CD4-positive, alpha-beta T cell treated with Interleukin-4 for 1 hour (primary cell): ENCODE measurements at places on chromosomes 13 and 19.

DNA sequence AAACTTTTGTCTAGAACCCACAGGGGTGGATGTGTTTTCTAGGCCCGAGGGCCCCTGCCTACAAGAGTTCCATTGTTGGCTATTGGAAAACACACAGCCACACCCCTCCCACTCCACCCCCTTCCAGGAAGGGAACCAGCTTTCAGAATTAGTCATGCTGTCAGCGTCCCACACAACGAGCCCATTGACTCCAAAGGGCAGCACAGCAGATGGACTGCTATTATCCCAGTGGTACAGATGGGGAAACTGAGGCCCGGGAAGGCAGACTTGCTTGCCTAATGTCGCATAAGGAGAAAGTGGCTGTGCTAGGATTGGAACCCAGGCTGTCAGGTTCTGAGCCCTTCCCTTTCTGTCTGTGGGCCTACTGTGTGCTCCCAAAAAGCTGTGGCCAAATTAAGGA is 8.1 kb upstream of the FXYD3 start:
- DNase-seq, result no peak

GRCh38 chr13:95002126-95002525 is 289.8 kb upstream of the SOX21 start:
- DNase-seq, result no peak

DNA sequence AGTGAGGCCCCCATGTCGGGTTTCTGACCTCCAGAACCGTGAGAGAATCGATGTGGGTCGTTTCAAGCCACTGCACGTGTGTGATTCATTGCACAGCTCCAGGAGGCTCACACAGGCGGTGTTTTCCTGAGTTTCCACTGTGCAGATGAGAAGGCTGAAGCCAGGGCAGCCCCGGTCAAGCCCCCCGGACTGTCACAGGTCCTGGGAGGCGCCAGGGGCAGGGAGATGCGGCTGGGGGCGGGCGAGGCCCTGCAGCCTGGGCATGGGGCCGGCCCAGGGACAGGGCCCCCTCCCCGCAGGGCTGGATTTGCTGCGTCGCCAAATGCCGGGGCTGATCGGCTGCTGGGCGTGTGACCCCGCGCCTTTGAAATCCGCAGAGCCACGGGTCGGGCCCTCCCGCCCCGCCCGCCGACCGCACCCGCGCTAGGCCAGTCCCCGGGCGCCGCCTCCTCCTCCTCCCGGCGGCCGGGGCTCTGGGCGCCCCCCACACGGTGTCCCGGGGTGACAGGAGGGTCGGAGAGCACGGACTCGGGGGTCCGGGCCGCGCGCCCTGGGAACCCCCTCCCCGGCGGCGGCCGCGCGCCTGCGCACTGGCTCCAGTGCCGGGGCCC is 9.9 kb upstream of the MKNK2 start:
- peak; percentile 49 for DNase-seq

DNA sequence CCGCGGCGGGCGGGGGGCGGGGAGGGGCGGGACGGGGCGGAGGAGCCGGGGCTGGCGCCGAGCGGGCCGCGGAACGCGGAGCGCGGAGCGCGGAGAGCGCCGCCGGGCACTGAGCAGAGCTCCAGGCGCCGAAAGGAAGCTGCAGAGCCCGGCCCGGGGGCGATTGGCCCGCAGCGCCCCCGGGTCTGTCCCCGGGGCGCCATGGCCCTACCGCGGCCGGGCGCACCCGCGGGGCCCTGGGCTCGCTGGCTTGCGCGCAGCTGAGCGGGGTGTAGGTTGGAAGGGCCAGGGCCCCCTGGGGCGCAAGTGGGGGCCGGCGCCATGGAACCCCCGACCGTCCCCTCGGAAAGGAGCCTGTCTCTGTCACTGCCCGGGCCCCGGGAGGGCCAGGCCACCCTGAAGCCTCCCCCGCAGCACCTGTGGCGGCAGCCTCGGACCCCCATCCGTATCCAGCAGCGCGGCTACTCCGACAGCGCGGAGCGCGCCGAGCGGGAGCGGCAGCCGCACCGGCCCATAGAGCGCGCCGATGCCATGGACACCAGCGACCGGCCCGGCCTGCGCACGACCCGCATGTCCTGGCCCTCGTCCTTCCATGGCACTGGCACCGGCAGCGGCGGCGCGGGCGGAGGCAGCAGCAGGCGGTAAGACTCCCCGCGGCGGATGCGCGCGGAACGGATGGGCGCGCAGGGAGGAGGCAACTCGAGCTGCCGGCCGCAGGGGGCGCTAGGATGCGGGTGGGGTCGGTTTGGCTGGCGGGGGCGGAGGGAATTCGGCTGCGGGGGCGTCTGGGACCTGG is at the start of gene PDE4A:
Gene PDE4A (plus strand): TSS at position 95 of the 796 bp plus-strand sequence. CDS start 227 bp downstream, at position 322.
- peak; percentile 58 for DNase-seq

DNA sequence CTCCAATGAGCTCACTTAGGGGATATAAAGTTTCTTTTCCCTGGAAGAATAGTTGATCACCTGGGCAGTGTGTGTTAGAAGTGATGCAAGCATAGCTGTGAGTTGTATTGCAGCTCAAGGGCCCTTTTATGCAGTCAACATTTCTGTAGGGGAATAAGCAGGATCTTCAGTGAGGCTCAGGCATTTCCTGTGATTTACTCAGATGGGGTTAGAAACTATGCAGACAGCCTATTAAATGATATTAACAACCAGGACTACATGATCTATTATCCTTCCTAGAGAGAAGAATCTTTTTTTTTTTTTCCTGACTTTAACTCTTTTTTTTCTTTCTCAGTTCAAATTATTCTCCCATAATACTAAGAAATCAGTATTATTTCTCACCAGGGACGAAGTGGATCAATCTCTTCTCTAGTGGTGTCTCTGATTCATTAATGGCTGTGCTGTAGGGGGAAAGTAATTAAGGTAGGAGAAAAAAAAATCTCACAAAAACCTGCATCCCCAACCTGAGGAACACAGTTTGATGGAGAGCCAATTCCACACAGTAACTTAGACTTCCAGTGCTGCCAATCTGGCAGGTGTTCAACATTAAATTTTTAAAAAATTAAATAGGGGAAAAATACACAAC is 126.4 kb upstream of the SLC10A2 start:
- DNase-seq, result no peak

GRCh38 chr13:27622102-27622820 is 569 bp downstream of the POLR1D start:
- no peak for DNase-seq

DNA sequence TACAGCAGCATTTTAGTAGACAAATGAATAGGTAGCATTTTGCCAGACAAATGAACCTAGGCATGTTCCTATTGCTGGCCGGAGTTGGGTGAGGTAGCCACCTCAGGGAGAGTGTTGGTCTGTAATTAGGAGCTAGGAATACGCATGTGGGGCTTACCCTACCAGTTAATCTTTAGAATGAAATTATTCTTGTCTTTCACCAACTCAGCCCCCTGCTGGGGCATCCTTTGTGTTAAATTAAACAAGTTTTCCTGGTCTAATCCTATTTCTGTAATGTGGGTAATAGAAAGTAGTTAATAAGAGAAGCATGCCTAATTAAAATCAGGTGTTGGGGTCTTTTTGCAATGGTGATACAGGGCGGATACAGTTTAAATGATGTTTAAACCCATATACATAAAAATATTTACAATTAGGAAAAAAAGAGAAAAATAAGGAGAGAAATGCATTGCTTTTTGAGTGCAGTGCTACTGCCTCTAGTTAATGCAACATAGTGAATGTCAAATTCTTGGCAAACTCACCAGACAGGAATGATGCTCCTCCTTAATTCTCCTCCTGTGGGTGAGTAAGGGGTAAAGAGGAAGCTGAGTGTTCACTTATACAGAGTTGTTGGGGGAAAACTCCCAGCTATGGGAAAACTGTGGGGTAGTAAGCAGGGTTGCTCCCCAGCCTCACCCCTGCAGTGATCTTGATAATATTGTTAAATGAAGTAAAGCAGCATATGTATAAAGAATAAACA is 276.4 kb upstream of the EDNRB start:
- DNase-seq, result no peak

DNA sequence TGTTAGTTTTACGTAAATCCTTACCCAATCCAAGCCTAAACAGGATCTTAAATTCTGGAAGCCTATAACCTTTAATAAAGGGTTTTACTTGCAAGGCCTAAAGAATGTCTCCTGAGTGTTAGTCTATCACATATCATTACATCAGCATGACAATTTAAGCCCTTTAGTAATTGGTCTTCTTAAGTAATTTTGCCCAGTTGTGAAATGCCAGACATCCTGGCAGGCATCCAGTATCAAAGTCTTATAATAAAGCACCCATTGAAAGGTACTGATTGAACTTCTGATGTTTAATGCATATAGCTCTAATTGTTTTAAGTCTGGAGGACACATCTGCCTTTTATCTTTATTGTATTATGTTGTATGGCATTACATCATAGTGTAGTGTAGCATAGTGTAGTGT is 1078.9 kb downstream of the SLITRK1 start:
- no peak for DNase-seq

GRCh38 chr13:94140027-94140426 is 339.5 kb downstream of the DCT start:
- DNase-seq, result no peak

GRCh38 chr19:39917561-39918182 is 16.8 kb downstream of the FCGBP start:
- DNase-seq, result no peak

DNA sequence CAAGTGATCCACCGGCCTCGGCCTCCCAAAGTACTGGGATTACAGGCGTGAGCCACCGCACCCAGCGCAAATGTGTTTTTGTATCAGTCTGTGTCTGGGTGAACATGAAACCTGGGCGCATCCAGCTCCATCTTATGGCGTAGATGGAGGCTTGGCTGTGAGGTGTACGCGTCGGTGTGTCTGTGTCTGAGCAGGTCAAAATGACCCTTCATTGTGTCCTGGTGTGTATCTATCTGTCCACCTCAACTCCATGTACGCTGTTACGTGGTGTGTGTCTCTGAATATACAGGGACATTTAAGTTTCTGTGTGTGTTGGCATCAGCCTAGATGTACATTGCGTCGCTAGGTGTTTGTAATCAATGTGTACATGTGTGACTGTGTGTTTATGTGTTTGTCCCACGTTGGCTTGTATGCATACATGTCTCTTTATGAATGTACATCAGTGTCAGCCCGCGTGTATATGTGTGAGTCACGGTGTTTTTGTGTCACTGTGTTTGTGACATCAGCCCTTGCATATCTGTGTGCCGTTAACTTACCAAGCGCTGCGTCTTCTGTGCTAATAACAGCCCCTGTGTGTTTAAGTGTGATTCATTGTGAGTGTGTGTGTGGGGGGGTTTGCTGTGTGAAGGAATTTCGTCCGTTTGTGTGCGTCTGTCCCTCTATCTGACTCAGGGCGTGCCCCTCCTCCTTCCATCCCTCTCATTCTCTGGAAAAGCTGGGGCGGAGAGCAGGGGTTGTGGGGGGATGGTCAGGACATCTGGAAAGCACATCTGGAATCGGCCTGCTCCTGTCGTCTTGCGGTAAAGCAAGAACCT is 6.4 kb downstream of the AXL start:
- DNase-seq, result no peak

GRCh38 chr19:47373246-47374240 is 24.4 kb downstream of the DHX34 start:
- no peak for DNase-seq

DNA sequence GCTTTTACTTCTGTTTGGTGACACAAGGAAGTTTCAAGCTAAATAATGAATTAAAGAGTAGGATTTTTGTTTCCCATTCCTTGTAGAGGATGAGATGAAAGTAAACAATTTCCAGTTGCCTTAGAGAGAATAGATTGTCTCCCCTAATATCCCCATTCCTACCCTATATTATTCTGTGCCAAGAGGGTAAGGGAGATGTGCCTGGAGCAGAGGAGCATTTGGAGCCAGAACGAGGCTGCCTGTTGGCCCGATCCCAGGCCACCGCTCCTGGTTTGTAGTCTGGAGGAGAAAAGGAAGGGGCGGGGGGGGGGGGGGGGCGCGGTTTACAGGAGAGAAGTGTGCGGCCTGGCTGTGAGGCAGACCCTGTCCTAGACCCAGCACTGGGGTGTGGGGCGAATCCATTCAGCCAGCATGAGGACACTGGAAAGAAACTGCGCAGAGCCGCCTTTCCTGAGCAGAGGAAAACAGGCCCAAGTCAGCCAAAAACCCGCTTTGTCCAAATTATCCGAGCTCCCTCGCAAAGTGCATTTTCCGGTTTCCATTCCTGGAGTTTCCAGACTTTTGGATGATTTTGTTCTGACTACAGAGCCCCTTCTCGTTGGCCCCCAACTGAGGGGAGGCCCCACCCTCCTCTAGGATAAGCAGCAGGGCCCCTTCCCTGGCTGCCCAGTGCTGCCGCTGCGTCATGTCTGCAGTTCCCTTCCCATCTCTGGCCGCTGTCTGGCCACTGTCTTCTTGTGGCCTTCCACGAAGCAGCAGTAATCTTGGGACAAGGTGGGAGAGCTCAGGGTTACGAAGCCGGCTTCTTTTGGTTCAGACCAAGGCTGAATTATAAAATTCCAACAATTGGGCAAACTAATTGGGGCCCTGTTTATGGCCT is 23.0 kb downstream of the NFIX start:
- no peak for DNase-seq

DNA sequence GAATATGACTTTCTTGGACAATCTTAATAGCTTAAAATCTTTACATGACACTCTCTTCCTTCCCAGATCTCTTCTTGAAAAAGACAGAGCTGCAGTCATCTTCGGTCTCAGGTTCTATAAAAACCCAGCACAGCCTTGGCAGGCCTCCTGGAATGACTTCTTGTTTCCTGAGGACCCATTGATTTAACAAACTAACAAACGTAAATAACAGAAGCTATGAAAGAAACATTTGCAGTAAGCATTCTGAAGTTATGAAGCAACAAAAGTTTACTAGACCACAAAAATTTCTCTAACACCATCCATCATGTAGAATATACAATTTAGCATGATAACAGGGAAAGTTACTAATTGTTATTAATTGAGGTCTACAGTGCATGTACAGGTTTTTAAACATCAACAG is 62.8 kb upstream of the STARD13 start:
- DNase-seq, result no peak

DNA sequence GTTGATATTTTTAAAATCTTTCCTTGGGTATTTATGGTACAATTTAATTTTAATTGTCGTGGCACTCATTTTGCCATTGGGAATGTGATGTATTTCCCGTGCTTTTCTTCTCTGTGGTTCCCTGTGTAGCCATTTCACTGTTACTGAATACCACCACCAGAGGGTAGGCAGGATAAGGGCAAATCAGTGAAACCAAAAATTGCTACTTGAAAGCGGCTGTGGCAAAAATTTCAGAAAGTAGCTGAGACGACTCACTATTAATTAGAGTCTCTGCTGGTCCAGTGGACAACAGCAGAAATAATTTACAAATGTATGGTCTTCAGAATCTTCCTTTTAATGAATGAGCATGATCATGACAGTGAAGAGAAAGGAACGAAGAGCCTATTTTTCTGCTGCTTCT is 34.4 kb upstream of the MIR17HG start:
- no peak for DNase-seq

- no peak for DNase-seq
Observed at GRCh38 chr19:9906475-9907087, 29.7 kb downstream of the OLFM2 start.

GRCh38 chr19:31054430-31054829 is 294.8 kb downstream of the TSHZ3 start:
- DNase-seq, result peak; percentile 36

- DNase-seq, result no peak
Observed at GRCh38 chr19:42794765-42795164, 29.3 kb upstream of the PSG8 start.
